ENCODE measurements at places on chromosomes 7 and 10. TPM values are rescaled to one million over a fixed set of nuclear protein-coding genes. Genes with fewer than 3 reads are reported as not detected.

DNA sequence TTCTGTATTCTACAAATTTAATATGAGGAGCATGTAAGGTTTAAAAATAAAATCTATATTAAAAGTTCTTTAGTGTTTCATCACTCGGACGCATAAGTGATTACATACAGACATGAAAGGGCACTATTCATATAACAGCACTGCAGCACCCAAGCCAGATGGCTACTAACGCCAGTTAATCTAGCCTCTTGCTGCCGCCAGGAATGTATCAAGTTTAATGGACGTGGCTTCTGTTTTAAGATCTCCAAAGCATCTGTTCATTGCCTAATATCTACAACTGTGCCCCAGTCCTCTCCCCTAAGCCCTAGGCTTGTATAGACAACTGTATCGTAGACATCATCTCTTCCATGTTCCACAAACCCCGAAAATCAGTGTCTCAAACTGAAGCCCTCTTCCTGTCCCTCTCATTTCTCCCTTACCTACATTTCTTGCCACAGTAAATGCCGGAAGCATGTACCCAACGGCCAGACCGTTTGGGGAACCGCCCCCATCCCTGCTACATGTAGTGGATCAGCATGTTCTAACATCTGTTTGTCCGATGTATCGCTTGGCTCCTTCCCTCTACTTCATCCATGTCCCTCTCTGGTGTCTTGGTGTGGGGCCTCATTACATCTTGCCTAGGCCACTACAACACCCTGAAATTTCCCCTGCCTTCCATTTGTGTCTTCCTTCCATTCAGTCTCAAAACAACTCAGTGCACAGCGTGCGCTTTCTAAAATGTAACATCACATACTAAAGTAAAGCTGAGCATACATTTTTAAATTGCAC lies 147.5 kb upstream of the RSU1 start:
- no peak overlapping the region for H3K4me3 ChIP-seq
- no peak overlapping the region for H3K27ac ChIP-seq
- no peak for DNase-seq
- H3K36me3 ChIP-seq = no peaks in the 10 kb centered on the region
- peaks cover 20% of the 10 kb centered on the region for H3K4me1 ChIP-seq

The TMEM196 gene
- total RNA-seq = not detected

The WDFY4 gene
- total RNA-seq = 0.08 TPM

DNA sequence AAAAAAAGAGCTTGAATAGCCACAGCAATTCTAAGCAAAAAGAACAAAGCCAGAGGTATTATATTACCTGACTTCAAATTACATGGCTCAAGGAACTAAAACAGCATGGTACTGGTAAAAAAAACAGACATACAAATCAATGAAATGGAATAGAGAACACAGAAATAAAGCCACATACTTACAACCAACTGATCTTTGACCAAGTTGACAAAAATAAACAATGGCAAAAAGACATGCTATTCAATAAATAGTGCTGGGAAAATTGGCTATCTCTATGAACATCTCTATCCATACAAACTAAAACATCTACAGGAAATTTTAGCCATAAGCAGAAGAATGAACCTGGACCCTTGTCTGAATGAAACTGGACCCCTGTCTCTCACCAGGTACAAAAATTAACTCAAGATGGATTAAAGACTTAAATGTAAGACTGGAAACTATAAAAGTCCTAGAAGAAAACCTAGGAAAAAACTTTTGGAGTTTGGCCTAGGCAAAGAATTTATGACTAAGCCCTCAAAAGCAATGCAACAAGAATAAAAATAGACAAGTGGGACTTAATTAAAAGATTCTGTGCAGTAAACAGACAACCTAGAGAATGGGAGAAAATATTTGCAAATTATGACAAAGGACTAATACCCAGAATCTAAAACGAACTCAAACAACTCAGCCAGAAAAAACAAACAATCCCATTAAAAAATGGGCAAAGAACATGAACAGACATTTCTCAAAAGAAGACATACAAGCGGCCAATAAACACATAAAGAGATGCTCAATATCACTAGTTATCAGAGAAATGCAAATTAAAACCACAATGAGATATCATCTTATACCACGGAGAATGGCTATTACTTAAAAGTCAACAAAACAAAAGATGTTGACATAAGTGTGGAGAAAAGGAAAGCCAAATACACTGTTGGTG lies 72.8 kb upstream of the DDC start:
- H3K36me3 ChIP-seq = peaks cover 12% of the 10 kb centered on the region
- no peak overlapping the region for H3K4me3 ChIP-seq
- H3K4me1 ChIP-seq = peaks cover 14% of the 10 kb centered on the region
- peaks cover 19% of the 10 kb centered on the region for H3K27me3 ChIP-seq
- no peak for DNase-seq

- peaks cover 28% of the 10 kb centered on the region for H3K4me1 ChIP-seq
- H3K27ac ChIP-seq = no peak overlapping the region
- H3K36me3 ChIP-seq = no peaks in the 10 kb centered on the region
These were observed 3.5 kb upstream of the ADIRF start for GRCh38 chr10:86964847-86965190.

Data from activated CD4-positive, alpha-beta memory T cell treated with anti-CD3 and anti-CD28 coated beads, Interleukin-2, amount 10 ng/mL, durations not matched to agents 7 days and 5 days (primary cell).